ENCODE measurements at places on chromosomes 1 and 21. TPM values are rescaled to one million over a fixed set of nuclear protein-coding genes. Genes with fewer than 3 reads are reported as not detected.
A peak's percentile ranks its signal among the peaks of the same experiment; 100 is the strongest.

The TPTE gene
- total RNA-seq = not detected

- no peak overlapping the region for H3K27ac ChIP-seq
- no peak overlapping the region for H3K4me3 ChIP-seq
- H3K27me3 ChIP-seq = no peaks in the 10 kb centered on the region
- H3K4me1 ChIP-seq = peaks cover 45% of the 10 kb centered on the region
- no peaks in the 10 kb centered on the region for H3K36me3 ChIP-seq
- no peak for DNase-seq
Measured at GRCh38 chr1:22806584-22806983, 95.9 kb downstream of the EPHB2 start.

DNA sequence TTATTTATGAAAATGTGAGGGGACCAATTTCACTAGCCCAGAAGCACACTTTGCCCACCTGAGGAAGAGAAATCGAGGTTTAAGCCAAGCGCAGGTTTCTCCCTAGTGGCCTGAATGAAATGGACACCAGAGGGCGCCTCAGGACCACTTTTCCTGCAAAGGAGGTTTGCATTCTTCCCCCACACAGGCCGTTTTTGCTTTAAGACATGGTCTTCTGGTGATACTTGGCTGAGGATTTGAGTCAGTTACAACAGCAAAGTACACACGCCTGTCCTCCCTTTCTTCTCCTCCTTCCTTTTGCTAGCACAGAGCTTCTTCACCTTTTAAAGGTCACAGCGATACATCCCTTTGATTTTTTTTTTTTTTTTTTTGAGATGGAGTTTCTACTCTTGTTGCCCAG, 5.4 kb downstream of the PLA2G2E start:
- H3K36me3 ChIP-seq = peaks cover 20% of the 10 kb centered on the region
- H3K4me3 ChIP-seq = no peak overlapping the region
- H3K4me1 ChIP-seq = no peaks in the 10 kb centered on the region
- H3K27ac ChIP-seq = no peak overlapping the region
- no peaks in the 10 kb centered on the region for H3K27me3 ChIP-seq

DNA sequence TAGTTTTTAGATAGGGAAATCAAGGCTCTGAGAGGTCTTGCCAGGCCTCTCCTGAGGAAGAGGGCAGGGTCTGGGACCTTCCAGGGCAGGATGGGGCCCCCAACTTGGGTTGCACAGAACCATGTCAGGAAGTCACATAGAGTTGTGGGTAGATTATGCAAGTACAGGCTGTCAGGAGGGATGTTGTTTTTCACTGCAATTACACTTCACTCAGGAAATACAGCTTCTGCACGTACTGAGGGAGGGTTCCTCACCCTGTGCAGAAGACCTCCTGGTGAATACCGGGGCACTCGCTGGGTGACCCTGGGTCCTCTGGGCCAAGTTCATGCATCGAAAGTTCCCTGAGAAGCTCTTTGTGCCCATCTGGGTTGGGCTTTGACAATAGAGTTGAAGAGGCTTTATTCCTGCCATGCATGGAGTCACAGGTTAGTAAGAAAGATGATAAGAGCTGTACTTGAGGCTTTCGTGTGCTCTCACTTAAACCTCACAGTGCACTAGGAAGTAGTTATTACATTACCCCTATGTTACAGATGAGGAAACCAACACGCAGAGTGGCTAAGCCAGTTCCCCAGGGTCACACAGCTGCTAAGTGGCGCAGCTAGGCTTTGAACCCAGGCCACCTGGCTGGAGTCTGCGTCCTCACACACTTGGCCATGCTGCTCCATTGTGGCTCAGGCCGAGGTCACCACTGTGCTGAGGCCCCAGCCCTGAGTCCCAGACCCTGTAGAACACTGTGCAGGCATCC, 16.2 kb upstream of the TNFRSF1B start:
- peaks cover 74% of the 10 kb centered on the region for H3K4me1 ChIP-seq
- no peaks in the 10 kb centered on the region for H3K27me3 ChIP-seq
- no peaks in the 10 kb centered on the region for H3K36me3 ChIP-seq
- peak overlapping the region; percentile 9 for H3K27ac ChIP-seq

- H3K4me3 ChIP-seq = no peak overlapping the region
- H3K27me3 ChIP-seq = no peaks in the 10 kb centered on the region
- H3K27ac ChIP-seq = no peak overlapping the region
- no peaks in the 10 kb centered on the region for H3K36me3 ChIP-seq
- H3K4me1 ChIP-seq = no peaks in the 10 kb centered on the region
Measured at GRCh38 chr21:44594406-44594916, 2.2 kb upstream of the KRTAP10-6 start.
